ENCODE measurements at places on chromosomes 7 and 10.
A peak's percentile ranks its signal among the peaks of the same experiment; 100 is the strongest.

DNA sequence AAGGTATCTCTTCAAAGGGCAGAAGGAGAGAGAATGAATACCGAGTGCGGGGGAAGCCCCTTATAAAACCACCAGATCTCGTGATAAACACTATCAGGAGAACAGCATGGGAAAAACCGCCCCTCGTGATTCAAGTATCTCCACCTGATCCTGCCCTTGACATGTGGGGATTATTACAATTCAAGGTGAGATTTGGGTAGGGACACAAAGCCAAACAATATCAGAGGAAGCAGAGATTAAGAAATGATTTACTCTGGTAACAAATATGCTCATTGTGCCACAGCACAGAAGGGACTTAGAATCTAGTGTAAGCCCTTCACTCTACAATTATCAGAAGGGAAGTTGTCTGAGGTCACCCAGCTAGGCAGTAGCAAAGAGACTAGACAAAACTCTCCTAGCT is 40.1 kb upstream of the ZNRF2 start:
- DNase-seq: no peak

DNA sequence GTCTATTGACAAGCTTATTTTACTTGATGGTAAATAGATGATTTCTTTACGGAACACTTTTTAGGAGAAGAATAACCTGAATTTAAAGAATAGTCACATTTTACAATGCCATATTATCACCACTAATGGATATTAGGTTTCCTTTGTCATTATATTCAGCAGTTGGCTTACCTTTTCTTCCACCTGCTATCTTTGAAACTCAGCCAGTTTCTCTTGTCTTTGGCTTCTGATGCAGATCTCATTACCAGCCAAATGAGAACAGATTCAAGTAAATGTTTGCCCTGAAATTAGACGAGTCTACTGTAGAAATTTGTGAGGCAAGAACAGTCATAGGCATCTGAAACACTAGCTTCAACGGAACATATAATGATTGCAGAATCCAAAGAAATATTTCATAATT is 85.5 kb upstream of the OIT3 start:
- DNase-seq: no peak

GRCh38 chr10:74973741-74974392 is 137.6 kb upstream of the SAMD8 start:
- DNase-seq: no peak

DNA sequence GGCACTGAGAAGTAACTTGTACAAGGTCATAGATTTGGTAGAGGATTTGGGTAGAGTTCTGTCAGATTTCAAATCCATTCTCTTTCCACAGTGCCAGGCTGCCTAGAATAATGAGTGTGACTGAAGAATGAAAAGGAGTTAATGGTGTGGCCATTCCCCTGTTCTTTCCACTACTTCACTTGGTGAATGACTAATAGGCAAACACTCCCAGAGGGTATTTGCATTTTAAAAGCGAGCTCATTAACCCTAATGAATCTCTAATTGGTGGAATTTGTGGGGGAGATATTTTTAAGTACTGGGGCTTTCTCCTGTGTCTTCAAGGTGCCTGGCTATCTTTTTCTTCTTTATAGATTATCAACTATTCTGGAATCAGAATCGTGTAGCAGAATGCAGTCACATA is 74.8 kb upstream of the RPA3 start:
- DNase-seq: no peak

DNA sequence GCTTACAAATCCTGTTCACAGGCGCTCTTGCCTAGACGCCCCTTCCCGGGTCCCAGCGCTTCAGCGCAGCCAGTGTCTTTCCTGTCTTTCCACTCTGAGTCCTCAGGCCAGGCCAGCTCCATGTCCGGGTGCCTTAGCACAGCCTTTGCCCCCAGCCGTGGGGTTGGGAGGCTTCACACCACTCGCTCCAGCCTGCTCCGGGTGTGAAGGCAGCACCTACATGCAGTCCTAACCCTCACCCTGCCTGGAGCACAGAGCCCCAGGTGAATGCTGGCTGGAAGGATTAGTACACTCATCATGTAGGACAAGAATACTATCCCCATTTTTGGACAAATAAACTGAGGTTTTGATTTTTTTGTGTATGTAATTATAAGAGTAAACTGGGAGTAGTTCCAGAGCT is 81.7 kb upstream of the TMEM72 start:
- DNase-seq: no peak

DNA sequence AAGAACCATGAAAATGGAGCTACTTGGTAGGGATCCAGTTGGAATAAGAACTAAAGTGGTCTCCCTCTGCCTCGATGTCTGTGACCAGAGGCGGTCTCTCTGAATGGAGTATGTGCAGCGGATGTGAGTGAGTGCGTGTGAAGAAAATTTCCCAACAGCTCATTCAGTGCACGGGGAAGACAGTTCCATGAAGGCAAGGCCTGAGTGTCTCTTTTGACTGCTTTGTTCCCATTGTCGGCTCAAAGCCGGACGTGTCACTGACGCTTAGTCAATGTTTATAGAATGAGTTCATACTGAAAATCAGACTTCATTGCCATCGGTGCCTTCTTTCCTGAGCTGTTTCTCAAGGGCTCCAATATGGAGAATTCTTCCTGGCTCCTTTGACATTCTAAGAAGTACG is 55.3 kb upstream of the GRB10 start:
- DNase-seq: no peak

DNA sequence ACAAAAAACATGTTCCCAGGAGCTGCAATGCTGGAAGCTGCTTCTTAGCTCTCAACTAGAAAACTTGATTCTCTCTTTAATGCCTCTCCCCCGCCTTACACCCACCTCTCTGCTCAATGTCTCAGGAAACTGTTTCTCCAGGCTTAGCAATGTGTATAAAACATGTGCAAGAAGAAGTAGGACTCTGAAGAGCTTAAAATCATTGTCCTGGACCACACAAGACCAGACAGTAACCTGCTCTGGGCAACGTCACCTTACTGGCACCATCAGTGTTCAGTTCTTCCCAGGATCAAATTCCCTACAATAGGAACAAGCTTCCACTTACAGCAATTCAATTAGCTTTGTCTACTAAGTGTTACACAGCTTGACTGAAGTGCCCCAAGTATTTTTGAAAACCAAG is 104.9 kb downstream of the RAPGEF5 start:
- DNase-seq: no peak

GRCh38 chr10:104040862-104041789 is 44.6 kb downstream of the COL17A1 start:
- DNase-seq: no peak

- no peak for DNase-seq
Observed at GRCh38 chr7:8938044-8938805, 504.8 kb downstream of the NXPH1 start.

GRCh38 chr10:91104193-91105041 is 116.0 kb upstream of the PCGF5 start:
- DNase-seq: no peak

DNA sequence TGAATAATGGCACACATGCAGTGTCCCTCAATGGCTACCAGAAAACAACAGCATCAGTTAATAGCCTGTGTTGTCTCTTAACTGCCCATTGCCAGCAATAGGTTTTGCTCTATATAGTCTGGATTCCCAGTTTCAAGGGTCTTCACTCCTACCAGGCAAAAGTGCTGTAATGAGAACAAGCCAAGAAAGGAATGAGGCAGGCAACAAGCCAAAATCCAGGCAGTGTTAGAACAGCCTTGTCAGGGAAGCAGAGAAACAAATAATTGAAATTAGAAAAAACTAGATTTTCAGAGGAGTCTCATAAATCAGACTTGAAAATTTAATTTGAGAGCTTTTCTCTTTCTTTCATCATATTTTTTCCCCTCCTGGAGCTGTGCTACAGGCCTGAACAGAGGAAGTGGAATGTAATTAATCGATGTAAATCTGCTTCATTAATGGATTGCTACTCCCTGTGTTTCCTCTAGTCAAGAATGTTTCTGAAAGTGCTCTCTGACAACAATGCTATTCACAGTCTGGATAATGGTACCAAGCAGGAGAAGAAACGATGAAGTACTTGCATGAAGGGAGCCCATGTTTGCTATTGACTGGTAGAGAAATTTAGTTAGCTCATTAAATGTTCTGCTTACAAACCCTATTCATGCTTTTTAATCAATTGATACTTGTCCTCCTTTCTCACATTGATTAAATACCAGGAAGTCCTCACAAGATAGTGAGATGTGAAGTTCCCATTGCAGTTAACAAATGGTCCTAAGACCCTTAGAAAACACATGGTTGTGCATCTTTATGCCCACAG is 202.0 kb upstream of the LRRTM3 start:
- DNase-seq: no peak

- DNase-seq: no peak
Observed at GRCh38 chr7:20287317-20287716, 43.4 kb upstream of the ITGB8 start.

- DNase-seq: no peak
Observed at GRCh38 chr10:34228066-34228465, 587.0 kb downstream of the PARD3 start.

GRCh38 chr7:30465046-30465810 is 13.4 kb downstream of the NOD1 start:
- DNase-seq: no peak

GRCh38 chr10:103660364-103661197 is 167.1 kb downstream of the NEURL1 start:
- DNase-seq: peak; percentile 78

- DNase-seq: no peak
Observed at GRCh38 chr7:123003539-123004126, 8.1 kb upstream of the TAS2R16 start.

DNA sequence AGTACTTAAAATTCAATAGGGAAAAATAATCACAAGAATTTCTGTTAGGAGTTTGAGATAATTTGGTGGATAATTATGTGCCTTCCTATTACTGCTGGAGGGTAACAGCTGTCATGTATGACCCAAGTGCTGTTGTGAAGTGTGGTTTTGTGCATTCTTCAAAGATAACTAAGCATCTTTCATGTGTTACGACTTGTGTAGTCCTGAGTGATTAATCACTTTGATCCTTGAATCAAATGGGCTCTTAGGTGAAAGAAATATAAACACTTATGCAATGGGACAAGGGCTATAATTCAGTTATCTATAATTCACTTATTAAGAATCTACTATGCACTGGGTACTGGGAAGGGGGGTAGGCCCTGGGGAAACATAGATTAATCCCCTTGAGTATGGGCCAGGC is 89.0 kb downstream of the CH25H start:
- peak; percentile 73 for DNase-seq

- peak; percentile 43 for DNase-seq
Observed at GRCh38 chr7:38195804-38196595, 18.0 kb downstream of the STARD3NL start.
